ENCODE measurements at places on chromosomes 12 and 14.

- DNase-seq = no peak
Measured at GRCh38 chr12:61985830-61986229, 274.4 kb upstream of the USP15 start.

GRCh38 chr14:101879529-101880336, 84.6 kb upstream of the DYNC1H1 start:
- DNase-seq = no peak

DNA sequence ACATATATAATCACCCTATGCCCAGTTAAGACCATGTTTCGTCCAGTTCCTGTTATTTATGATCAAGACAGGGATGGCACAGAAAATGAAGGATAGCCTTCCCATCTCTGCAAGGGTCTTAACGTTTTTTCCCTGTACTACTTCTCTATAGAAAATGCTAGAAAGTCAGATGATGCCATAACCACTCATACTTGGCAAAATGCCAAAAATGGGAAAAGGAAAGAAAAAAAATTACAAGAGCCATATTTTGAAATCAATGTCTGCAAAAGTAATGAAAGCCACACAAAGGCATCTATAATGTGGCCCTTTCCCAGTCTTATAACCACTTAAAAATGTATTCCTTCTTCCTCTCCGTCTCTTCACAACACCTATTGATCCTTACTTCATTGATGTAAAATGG, 1.8 kb upstream of the MYL6B start:
- no peak for DNase-seq

DNA sequence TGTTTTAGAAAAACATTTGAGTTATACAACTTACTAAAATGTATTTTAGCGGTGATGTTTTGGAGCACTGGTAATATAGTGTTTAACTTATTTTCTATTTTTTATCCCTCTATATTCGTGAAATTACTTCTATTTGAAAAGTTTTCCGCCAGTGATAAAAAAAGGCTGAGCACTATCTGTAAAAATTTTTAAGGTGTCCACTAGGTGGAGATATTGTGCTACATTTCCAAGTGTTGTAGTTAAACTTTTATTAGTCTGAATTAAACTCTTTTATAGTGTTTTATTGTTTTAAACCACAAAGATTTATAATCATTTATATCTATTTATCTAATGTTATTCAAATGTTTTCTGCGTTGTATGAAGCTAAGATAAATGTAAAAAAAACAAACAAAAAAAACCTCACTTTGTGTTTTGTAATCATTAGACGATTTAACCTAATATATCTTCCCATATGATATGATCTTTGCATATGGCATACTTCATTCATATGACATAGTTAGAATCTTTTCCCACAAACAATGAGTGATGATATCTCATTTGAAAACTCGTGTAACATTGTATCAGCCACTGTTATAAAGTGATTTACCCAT, 11.8 kb downstream of the ALG10B start:
- DNase-seq = no peak

DNA sequence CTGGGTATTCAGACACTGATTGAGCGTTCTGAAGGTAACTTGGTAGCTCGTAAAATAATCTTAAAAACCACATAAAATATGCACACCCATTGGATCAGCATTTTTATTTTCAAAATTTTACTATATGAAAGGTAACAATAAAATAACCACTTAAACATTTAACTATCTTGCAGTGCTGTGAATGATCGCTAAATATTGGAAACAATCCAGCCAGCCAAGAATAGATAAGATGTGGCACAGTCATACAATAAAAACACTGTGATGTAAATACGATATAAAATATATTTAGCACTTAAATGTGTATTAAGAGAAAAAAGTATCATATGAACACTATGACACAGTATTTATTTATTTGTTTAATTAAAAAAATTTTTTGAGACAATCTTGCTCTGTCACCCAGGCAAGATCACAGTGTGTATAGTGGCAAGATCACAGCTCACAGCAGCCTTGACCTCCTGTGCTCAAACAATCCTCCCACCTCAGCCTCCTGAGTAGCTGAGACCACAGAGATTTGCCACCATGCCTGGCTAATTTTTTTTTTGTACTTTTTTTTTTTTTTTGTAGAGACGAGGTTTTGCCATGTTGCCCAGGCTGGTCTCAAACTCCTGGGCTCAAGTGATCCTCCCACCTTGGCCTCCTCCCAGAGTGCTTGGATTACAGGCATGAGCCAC, 39.4 kb downstream of the SDR9C7 start:
- no peak for DNase-seq

DNA sequence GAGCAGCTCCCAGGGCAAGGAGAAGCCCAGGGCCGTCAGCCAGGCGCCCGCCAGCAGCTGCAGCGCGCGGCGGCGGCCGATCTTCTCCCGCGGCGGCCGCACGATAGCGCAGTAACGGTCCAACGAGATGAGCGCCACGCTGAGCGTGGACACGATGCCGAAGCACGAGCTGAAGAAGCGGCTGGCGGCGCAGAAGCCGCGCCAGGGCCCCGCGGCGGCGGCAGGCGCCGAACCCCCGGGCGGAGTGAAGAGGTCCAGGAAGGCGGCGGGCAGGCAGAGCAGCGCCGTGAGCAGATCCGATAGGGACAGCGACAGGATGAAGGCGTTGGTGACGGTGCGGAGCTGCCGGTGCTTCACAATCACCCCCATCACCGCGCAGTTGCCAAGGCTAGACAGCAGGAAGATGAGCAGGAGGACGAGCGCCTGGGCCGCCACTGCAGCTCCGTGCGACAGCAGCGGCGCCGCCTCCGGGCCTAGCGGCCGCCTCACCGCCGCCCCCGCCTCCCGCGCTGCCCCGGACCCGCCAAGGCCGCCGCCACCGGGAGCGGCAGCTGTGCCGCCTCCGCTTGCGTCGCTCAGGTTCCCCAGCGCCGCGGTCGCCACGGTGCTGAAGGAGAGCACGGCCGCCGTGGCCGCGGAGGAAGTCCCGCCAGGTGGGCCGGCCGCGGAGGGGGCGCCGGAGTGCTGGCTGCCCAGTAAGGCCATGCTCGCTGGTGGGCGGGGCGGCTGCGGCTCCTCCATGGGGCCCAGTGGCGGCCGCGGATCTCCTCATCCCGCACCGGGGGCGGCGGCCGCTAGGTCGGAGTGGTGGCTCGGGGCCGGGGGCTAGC, 479 bp downstream of the GPR135 start:
- DNase-seq = no peak

- no peak for DNase-seq
Measured at GRCh38 chr14:53409969-53410368, 256.8 kb upstream of the DDHD1 start.

DNA sequence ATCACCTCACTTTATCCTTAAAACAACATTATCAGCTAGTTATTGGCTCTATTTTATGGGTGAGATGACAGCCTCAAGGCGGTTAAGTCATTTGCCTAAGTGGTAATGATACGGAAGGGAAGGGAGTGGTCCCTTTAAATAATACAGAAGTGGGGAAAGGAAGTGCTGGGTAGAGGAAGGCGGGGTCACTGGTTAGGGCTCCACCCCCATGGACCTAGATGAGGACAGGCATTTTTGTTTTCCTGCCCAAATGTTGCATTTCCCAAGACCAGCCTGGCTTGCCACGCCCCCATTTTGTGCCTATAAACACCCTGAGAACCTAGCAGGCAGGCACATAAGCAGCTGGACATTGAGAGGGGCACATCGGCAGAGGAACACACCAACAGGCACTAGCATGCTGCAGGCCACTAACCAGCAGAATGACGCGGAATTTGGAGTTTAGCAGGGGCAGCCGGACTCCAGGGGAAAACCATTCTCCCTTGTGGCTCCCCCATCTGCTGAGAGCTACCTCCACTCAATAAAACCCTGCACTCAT, 100.9 kb downstream of the EPS8 start:
- no peak for DNase-seq

DNA sequence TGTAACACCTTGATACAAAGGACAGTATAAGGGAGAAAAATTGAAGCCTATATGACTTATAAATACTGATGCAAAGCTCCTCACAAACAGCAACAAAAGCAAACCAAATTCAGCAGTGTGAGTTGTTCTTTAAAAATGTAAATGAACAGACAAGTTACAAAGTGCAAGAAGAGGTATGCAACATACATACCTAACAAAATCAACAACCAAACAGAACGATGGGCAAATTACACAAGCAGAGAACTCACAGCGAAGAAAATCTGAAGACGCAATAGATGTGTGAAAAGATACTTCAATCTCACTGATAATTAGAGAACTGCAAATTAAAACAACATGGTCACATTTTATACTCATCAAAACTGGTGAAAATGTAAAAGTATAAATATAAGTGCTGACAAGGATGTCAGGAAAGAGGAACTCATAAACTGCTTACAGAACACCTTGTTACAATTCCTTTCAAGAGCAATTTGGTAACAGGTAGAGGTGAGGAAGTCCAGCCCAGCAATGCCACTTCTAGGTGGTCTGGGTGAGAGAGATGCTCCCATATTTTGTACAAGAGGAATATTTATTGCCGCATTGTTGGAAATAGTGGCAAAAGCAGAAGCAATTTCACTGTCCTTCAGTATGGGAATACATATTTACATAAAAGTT, 47.3 kb downstream of the CORO1C start:
- no peak for DNase-seq

DNA sequence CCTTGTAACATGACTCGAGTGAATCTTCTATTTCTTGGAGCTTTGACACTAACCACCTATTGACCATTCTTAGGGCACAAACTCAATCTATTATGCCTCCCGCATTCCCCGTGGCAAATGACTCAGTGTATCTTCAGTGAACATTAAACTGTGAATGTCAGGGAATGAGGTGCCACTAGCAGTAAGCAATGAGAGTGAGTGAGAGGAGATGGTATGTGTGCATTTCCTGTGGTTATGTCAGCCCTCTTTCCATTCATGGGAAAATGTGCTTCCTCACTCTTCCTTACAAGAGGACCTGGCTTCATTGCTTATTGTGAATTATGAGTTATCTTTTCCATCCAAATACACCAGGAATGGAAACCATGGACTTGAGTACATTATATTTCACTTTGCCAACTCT, 229.2 kb downstream of the EMP1 start:
- no peak for DNase-seq
